HCT116 (cell line): ENCODE measurements at places on chromosomes 3 and 15. TPM values are rescaled to one million over a fixed set of nuclear protein-coding genes. Genes with fewer than 3 reads are reported as not detected.

NISCH gene
- total RNA-seq, result 72.8 TPM

TMEM207 gene
- total RNA-seq, result not detected

ZNF502 gene
- 1.5 TPM for total RNA-seq

GCSAM gene
- total RNA-seq, result not detected

TM4SF1 gene
- total RNA-seq, result 0.66 TPM

REC114 gene
- not detected for total RNA-seq

THSD4 gene
- 30.5 TPM for total RNA-seq

RAB6B gene
- 14.1 TPM for total RNA-seq

ONECUT1 gene
- 1.3 TPM for total RNA-seq

UROC1 gene
- not detected for total RNA-seq

SCN11A gene
- 0.05 TPM for total RNA-seq

- peak; percentile 45 for DNase-seq
Measured at GRCh38 chr3:104102386-104102785, 1264.3 kb upstream of the ALCAM start.

DNA sequence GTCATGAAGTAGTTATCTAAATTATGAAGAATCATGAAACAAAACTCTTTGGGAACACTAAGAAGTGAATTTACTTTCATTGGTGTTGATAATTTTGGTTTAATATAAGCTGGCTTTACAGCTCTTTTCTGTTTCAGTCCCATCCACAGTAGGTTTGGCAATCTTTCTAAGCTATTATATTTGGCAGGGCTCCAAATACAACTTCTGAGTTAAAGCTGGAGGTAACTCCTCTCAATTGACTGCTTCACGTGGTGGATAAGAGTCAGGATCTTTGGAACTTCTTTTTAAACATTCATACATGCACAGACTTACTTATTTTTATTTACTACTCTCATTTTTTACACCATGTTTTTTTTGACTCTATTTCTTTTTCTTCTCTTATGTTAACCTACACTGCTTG lies 106.5 kb upstream of the EPHA3 start:
- no peak for DNase-seq

- no peak for DNase-seq
Measured at GRCh38 chr3:141412087-141412935, 44.0 kb downstream of the ZBTB38 start.

DNA sequence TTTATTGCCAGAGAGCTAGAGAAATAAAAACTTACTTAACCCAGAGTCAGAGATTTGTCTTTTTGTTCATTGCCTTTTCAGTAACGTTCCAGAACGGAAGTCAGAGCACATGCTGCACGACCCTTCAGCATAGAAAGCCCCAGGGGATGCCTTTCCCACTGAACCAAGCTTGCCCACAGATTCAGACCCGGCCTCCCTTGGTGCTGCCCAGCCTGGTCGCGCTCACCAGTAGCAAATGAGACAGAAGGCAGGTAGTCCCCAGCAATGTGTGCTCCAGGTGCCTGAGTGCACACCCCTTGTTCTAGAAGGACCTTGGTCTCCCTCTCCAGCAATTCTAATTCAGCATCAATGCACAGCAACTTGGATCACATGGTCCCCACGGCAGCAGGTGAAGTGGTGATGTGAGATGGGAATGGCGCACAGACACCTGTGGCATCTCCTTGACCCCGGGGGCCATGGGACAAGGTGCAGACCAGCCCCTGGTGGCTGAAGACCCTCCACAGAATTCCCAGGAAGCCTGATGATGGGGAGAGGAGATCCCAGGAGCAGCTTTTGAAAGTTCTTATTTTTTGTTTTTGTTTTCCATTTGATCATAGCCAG lies 91.8 kb upstream of the IQSEC1 start:
- no peak for DNase-seq

GRCh38 chr3:8841472-8841871 lies 72.1 kb upstream of the OXTR start:
- no peak for DNase-seq

GRCh38 chr15:78342021-78342420 lies 1.9 kb downstream of the CRABP1 start:
- no peak for DNase-seq

DNA sequence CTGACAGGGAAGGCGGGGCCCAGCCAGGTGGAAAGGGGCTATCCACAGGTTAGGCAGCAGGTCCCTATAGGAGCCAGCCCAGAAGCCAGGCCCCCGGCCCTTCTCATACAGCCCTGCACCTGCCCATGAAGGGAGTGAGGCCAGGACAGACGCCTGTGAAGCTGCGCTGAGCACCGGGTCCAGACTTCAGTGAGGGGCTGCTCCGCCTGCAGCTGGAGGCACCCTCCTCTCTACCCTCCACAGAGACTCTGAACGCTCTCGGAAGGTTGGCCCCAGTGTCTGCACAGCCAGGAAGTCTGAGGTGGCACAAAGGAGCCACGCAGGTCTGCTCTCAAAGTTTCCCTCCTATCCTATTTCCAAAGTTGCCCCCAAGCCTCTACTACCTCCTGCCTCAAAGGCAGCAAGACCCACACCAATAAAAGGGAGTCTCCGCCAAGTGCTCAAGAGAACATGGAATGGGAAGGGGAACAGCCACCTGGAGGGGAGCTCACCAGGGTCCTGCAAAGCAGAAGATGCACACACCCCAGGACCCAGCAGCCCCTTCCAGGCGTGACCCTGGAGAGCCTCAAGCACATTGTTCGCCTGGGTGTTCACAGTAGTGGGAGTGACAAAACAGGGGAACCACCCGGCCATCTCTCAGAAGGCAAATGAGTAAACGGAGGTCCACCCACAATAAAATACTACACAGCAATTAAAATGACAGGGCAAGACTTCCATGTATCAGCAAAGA lies 19.5 kb downstream of the XXYLT1 start:
- no peak for DNase-seq

DNA sequence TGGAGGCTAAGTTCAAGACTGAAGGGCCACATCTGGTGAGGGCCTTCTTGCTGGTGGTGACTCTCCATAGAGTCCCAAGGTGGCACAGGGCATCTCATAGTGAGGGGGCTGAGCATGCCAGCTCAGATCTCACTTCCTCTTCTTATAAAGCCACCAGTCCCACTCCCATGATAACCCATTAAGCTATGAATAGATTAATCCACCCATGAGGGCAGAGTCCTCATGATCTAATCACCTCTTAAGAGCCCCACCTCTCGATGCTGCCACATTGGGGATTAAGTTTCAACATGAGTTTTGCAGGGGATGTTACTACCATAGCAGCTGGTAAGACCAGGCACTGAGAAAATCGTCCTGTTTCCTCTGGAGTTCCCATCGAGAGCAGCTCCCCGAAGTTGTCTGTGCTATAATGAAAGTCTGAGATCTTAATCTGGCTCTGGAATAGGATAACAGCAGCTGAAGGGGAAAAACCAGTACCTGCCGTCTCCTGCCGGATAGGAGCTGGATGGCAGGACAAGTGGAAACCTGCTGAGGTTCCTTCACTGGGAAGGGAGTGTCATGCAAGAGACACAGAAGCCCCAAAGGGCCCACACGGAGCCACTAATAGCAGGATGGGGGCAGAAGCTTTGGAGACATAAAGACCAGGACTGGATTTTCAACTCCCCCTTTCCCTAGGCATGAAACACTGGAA lies 79.5 kb upstream of the EPHB3 start:
- no peak for DNase-seq

DNA sequence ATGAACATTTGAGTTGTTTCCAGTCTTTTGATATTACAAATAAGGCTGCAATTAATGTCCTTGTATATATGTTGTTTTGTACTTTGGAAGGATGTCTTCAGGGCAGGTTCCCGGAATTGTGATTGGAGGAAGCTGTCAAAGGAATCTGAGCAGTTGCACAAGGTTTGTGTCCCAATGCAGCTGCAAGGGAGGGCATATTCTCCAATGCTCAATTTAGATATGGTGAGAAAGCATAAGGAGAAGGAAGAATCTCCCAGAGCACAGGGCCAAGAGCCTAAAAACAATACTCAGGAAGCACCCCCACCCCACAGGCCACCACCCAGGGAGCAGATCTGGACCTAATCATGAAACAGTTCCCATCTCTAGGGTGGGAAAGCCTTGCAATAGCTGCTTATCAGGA lies 228.0 kb upstream of the LRRFIP2 start:
- no peak for DNase-seq

DNA sequence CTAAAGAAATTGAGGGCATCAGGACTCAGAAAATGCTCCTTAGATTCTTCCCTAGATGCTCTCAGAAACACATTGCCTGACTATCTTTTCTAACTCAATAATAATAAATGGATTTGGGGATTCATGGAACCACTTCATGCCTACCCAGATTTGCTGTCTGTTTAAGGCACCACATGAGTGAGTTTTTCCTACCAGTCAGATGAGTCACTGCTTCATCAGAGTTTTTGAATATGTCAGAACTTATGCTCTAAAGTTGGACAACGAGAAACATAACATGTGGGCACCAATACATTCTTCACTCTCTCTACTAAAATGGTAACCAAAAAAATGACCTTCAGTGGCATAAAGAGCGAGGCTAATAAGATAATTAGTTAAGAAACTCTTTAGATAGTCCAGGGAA lies 1135.1 kb downstream of the TUSC7 start:
- DNase-seq, result no peak

DNA sequence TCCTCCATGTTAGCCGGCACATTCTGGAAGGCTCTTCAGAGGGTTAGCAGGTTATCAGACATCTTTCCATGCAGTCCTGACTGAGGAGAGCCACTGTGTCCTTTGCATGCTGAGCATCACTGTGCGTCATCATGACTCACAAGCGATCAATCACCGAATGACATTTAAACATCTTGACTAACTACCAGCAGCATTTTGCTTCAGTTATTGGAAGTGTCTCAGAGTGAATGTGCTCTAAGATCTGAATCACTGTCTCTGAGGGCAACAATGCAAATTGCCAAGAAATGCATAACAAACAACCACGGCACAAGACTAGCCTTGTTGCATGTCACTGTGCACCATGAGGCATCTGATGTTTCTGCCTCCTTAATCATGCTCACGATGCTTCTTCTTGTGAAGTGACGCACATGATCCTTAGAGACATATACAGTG lies 18.3 kb upstream of the ATP8B4 start:
- peak; percentile 86 for DNase-seq

GRCh38 chr15:73026511-73027054 lies 25.7 kb upstream of the NEO1 start:
- no peak for DNase-seq

GRCh38 chr3:166211451-166211850 lies 374.2 kb upstream of the BCHE start:
- DNase-seq, result no peak

GRCh38 chr3:104044002-104044401 lies 1322.7 kb upstream of the ALCAM start:
- DNase-seq, result no peak

DNA sequence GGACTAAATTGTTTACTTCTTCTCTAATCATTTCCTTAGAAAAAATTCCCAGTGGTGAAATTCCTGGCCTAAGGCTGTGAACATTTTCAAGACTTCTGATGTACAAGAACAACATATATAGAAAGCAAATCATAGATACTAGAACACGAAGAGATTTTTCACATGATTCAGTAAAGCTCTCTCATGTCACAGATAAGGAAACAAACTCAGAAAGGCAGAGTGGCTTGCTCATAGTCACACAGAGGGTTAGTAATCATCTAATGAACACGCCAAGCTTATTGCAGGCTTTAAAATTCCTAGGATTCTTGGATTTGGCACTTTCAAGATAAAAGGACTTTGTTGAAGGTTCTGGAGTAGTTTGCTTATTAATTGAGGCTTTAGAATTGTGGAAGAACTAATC lies 26.2 kb downstream of the CRTAP start:
- no peak for DNase-seq

GRCh38 chr15:74584779-74585178 lies 30.9 kb upstream of the CLK3 start:
- no peak for DNase-seq

DNA sequence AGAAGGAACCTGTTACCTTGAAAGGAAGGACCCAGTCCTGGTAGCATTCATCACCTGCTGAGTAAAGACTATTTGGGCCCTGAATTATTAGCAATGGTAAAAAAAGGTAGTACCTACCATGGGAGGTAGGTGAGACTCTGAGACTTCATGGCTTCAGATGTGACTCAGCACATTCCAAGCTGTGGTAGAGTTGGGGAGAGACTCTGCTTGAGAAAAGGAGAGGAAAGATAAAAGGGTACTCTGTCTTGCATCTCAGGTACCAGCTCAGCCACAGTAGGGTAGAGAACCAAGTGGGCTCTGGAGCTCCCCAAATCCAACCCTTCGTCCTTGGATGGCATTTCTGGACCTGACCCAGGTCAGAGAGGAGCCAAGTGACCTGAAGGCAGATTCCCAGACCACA lies 430.4 kb downstream of the TBL1XR1 start:
- no peak for DNase-seq

- no peak for DNase-seq
Measured at GRCh38 chr3:41031401-41031800, 167.9 kb upstream of the CTNNB1 start.
